ENCODE measurements at places on chromosomes 16 and 17.

- DNase-seq, result no peak
Measured at GRCh38 chr17:2871205-2871604, 75.0 kb downstream of the RAP1GAP2 start.

DNA sequence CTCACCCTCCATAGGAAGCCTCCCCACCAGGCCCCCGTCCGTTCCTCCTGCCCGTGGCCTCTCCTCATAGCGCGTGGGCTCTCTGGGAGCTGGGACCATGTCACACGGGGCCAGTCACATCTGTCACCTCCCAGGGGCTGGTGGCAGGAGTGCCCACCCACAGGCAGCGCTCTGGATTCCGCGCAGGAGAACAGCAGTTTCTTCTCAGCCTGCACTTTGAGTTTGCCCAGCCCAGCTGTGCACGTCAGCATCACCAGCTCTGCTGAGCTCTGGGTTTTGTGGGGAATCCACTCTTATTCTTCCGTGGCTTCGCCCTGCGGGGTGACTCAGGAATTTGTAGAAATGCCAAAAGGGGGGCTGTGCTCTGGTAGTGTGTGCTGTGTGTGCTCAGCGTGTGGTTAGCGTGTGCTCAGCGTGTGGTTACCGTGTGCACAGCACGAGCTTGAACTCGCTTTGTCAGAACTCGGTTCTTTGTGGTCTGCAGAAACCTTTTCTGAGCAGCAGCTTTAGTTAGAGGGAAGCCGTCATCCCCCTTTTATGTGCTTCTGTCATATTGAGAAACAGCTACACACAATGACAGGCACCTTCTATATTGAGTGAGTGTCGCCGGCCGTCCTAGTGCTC is 3.2 kb downstream of the ACSF3 start:
- DNase-seq, result peak; percentile 42

- DNase-seq, result no peak
Measured at GRCh38 chr16:1763521-1764511, 7.5 kb downstream of the NME3 start.

GRCh38 chr17:45276031-45276430 is 14.1 kb upstream of the SPATA32 start:
- DNase-seq, result no peak

- DNase-seq, result no peak
Measured at GRCh38 chr16:76940251-76940650, 250.7 kb upstream of the MON1B start.

GRCh38 chr16:3835089-3835602 is 45.4 kb downstream of the CREBBP start:
- DNase-seq, result no peak

GRCh38 chr17:59074494-59074893 is 32.2 kb downstream of the TRIM37 start:
- DNase-seq, result no peak

DNA sequence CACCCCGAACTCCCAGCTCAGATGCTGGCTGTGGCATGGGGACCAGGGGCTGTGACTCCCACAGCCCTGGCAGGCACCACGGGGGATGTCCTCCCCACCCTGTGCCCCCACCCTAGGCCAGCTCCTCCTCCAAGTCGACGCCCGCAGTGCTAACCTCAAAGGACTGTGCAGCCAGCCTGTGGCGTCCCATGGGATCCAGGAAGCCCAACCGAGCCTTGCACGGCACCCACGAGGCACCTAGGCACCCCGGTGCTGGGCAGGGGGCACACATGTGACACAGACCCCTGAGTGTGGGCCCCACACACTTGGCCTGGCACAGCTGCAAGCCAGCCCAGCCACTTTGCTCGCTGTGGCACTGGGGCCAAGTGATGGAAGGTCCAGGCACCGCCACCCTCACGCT is 3.9 kb downstream of the GCGR start:
- no peak for DNase-seq

- no peak for DNase-seq
Measured at GRCh38 chr17:58318627-58319172, 9.9 kb downstream of the TSPOAP1 start.

- DNase-seq, result no peak
Measured at GRCh38 chr17:68579194-68579927, 21.8 kb downstream of the FAM20A start.

DNA sequence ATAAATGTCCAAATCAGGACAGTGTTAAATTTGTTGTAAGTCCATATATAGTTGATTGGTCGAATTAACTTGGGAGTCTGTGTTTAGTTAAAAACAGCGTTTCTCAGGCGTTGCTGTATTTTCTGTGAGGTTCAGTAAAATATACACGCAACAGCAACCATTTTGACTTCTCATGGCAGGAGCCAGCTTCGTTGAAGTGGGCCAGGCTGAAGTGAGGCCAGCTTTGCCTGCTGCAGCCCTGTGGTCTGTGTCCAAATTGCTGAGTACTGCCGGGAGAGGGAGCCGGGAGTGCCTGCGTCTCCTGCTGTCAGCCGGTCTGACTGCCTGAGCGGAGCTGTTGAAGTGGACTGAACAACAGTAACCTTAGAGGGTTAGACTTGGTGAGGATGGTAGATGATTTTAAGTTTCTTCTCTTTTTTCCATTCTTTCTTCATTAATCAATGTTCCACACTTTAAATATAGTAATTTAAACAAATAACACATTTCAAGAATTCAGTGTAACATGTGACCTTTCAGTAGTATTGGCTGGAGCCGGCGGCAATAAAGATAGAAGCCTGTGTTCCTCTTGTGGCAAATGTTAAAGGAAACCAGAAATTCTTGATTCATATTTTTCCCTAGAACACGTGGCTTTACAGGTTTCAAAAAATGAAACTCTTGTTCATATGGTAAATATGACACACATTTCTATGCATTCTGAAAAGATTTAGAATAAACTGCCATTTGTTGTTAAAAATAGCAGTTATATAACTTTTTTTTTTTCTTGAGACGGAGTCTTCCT is 37.0 kb upstream of the ZNF750 start:
- DNase-seq, result no peak

GRCh38 chr16:26717826-26718225 is 348.9 kb upstream of the C16orf82 start:
- DNase-seq, result no peak

- DNase-seq, result no peak
Measured at GRCh38 chr16:76837872-76838271, 353.1 kb upstream of the MON1B start.

DNA sequence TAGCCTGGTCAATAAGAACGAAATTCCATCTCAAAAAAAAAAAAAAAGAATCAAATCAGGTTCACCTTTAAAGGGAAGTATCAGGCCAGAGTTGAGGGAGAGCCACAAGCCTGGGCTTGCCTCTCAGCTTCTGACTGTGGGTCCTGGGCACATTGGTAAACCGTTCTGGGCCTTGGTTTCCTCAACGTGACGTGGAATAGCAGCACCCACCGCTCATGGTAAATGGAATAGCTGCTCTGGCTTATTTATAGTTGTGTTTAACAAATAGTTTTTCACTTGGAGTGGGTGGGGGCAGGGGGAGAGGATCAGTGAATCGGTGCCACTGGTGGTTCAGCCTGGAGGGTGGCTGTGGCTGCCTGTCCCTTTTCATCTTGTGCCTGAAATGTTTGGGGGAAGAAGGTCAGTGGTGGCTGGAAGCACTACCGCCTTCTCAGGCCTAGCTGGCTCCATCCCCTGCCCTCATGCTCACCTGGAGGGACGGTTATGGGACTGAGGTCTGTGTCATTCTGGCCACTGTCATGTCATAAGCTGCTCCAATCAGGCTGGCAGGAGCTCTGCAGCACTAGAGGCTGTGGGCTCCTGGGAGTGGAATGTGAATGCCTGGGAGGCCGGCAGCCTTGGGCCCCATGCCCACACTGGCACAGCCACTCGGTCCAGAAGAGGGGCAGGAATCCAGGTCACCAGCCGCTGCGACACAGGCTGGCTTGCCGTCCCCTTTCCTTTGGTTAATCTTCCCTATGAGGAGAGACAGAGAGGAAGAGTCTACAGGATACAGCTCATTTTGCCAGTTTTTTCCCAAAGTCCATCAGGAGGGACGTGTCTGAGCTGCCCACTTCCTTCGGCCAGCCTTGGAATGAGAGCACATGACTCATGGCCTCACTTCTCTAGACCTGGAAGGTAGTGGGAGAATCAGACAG is 27.0 kb downstream of the CCR7 start:
- DNase-seq, result no peak

DNA sequence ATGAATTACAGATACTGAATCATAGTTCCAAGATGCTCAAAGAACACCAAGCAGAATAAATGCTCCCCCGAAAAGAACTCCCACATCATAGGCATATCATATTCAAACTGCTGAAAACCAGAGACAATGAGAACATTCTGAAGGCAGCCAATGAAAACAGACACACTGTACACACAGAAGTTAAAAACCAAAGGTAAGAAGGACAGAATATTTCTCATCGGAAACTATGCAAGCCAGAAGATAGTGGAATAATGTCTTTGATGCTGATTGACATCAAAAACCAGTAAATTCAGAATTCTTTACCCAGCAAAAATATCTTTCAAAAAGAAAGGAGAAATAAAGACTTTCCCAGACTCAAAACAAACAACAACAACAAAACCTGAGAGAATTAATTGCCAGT is 73.8 kb upstream of the IRX5 start:
- no peak for DNase-seq

GRCh38 chr16:13478991-13479390 is 441.0 kb upstream of the ERCC4 start:
- no peak for DNase-seq

DNA sequence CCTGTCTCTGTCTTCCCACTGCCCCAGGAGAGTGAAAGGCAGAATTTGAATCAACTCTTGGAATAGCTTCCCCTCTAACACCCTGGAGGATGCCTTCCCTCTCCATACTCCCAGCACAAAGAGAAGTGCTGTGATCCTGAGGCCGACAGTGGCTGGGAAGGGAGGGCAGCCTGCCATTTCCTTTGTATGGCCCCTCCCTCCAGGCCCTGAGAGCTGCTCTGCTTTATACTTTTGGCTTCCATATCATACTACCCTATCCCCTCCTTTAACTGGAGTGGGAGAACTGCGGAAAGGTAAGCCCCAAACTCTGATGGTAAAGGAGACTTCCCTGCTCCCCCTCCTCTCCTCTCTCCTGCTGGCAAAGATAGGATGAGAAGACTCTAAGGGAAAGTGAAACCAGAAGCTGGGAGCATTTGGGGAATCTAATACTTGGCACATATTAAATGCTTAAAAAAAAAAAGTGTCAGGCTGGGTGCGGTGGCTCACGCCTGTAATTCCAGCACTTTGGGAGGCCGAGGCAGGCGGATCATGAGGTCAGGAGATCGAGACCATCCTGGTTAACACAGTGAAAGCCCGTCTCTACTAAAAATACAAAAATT is 4.1 kb upstream of the MED24 start:
- no peak for DNase-seq

GRCh38 chr17:39663688-39664580 is 1.2 kb upstream of the TCAP start:
- no peak for DNase-seq

DNA sequence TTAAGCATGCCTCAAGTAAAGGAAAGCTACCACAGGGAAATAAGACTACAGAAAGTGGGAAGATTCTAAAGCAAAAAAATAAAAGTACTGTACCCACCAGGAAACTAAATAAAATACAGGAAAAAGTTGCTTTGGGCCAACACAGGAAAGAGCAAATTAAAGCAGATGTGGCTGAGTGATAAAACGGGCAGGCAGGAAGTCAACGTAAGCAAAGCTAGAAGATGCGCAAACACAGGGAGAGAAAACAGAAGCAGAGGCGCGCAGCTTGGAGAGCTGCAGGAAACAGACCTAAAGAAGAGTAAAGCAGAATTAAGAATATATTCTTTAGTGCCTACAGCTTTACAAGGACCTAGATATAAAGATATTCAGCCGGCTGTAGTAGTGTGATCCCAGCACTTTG is 21.7 kb downstream of the USP36 start:
- no peak for DNase-seq

- no peak for DNase-seq
Measured at GRCh38 chr17:49035470-49036269, 38.5 kb downstream of the IGF2BP1 start.

DNA sequence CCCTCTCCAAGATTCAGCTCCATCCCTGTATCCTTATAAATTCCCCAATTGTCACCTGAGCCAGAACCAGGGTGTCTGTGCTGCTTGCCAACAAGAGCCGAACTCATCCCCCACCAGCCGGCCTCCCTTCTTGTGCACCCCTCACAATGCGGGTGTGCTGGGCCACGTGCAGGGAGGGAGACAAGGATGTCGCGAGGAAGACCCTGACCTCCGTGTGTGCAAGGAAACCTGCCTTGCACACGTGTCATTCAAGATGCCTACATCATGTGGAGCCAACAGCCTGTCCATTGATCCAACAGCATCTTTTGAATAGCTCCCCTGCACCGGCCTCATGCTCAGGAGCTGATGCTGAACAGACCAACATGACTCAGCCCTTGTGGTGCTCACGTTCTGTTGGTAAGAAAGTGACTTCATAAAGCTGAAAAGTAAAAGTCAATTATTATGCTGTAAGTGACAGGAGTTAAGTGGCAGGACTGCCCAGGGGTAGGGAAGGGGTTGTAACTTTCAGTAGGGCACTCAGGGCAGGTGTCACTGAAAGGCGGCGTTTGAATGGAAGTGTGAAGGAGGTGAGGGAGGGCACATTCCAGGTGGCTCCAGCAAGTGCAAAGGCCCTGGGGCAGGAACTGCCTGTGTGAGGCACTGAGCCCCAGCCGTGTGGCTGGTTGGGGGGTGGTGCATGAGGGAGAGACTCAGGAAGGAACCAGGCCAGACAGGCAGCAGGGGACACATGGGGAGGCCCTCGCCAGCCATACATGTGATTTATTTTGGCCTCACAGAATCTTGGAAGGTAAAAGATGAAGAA is 302.2 kb downstream of the FOXL1 start:
- DNase-seq, result no peak

DNA sequence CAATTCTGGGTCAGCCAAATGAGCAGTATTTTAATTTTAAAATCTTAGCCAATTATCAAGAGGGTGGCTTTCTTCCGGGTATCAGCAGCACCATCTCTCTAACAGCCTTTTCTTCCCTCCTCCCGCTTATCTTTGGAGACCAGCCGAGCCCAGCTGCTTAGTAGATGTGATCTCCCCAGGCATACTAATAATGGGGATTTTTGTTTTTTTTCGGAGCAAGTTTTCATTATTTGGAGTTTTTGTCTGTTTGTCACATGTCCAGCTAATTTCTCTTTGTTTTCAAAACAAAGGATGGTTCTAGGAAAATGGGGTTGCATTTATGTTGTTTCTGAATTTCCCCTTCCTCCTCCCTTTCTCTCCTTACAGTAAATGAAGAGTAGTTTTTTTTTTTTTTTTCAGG is 170.5 kb upstream of the MPHOSPH6 start:
- no peak for DNase-seq

DNA sequence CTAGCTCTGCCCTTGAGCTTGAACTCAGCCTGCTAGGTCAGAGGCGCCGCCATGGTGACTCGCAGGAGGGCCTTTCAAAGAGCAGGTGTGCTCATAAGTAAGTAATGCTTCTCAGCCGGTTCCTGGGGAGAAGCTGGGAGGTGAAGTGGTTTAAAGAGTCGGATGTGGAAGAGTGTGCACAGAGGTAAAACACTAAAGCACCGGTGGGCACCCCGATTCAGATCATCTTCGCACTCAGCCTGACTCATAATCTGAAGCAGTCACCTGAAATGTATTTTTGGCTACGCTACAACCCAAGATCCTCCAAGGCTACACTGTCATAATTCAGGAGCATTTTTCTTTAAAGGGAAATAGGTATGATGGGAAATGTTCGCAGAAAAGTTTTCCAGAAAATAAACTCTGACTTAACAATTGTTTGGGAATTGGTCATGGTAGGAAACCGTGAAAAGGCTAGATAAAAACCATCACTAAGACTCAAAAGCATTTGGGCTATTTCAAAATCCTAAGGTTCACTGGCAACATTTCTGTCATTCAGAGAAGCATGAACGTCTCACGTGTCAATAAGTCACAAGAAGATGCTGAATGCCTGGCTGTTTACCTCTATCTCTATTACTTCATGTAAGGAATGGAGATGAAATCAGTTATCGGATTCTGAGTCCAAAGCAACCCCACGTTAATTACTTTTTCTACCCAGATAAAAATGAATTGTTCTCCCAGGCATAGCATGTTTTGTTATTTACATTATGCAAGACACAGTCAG is 17.8 kb downstream of the CDH8 start:
- no peak for DNase-seq
